ENCODE measurements at places on chromosomes 7 and 10.

- no peak for DNase-seq
Measured at GRCh38 chr10:100728928-100729861, 16.2 kb upstream of the PAX2 start.

DNA sequence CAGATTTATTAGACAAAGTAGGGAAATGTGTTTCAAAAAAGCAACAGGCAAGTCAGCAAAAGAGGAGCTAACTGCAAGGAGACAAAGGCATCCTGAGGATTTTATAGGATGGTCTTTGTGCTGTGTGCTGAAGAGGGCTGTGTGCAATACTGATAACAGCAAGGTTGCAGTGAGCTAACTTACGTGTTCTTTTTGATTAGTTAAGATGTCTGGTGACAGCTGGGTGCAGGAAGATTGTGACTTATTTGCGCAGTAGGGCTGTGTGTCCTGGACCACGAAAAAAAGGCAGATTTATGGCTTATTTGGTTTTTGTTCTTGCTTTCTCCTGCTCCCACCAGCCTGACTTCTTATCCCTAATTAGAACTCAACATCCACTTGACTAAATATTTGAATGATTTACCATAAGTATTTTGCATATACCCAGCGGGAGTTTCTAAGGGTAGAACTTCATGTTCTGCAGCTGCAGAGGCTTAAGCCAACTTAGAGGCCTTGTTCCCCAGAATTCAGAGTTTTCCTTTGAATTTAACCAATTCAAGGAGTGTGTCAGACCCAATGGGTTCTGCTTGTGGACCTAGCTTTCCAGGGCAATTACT lies 119.0 kb downstream of the ANKRD26 start:
- DNase-seq: no peak

DNA sequence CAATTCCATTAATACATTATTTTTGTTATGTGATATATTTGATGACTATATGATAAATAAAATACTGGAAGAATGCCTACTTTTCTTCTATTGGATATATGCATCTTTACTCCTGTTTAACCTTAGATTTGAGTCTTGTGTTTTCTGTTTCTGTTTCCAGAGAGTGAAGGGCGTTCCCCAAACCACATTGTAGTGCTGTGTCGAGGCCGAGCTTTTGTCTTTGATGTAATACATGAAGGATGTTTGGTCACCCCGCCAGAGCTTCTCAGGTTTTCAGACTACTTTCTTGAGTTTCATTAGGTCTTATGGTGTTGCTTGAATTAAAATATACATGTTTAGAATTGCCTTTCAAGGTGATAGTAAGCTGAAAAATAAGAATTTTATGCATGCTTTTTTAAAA lies 23.8 kb downstream of the CROT start:
- DNase-seq: peak; percentile 37

DNA sequence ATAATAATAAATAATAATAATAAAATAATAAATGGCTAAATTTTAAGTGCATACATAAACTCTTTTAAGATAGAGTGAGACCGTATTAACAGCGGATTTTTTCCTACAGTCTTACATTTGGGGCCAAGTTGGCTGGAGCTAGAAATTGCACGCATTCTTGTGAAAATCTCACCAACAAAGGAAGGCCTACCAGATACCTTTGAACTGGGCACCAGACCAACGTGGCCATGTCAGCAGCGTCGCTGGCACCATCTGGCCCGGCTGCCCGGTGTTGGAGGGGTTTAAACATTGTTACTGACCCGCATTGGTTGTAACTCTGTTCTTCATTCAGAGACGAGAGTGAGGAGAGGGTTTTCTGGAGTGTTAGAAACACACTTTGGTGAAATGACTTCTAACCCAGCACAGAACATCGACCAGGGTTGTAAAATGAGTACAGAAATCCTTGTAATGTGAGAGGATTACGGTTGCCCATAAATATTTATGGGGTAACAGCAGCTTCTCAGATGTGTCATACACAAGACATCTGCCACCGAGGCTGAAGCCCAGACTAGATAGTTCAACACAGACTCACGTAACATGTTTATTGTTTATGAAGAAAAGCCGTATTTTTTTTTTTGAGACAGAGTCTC lies 34.6 kb upstream of the UNCX start:
- no peak for DNase-seq

All from CD4-positive, alpha-beta T cell treated with Interleukin-6 at 100 ng/mL for 8 hours (primary cell).